Activated T-helper 1 cell treated with anti-CD3 and anti-CD28 coated beads, Interleukin-12 subunit alpha, Interleukin-12 subunit beta, Interleukin-2, Interleukin-4 antibody, amounts not matched to agents 30 ng/mL and 10 ng/mL and 1 ng/mL, durations not matched to agents 14 hours and 24 hours and 36 hours (primary cell): ENCODE measurements at places on chromosomes 2 and 18.

DNA sequence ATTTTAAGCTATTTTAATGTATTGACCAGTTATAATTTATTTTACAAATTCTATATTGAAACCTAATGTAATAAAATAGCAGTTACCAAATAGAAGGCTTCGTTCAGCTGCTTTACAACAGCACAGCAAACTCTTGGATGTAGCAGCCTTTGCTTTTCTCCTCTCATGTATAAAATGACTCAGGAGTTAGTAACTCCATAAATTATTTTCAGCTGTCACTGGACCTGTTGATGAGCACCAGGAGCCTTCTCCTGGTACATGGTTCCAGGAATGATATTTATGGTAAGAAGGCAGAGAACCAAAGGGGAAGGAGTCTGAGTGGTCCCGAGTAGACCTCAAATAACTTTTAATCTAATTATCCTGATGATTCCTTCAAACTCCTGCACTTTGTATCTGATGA, 256.4 kb upstream of the NETO1 start:
- no peak for DNase-seq

GRCh38 chr2:10028988-10029874, 14.1 kb upstream of the KLF11 start:
- DNase-seq, result peak; percentile 53

- no peak for DNase-seq
Observed at GRCh38 chr2:211033765-211034164, 477.4 kb downstream of the CPS1 start.

DNA sequence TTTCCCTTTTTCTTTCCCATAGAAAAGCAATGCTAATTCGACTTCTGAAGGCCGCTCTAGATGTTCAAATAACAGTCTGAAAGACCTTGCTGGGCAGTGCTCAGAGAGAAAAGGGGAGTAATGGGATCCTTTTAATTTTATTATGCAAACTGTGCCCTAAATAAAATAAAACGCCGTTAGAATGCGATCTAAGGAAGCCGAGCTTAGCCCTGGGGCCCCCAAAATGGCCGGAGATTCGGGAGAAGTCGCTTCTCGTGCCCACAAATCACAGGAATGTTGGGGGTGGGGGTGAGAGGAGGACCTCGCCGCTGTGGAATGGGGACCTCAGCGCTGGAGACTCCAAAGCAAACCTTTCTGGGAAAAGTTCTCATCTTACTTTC, 8.4 kb upstream of the POU3F3 start:
- no peak for DNase-seq

DNA sequence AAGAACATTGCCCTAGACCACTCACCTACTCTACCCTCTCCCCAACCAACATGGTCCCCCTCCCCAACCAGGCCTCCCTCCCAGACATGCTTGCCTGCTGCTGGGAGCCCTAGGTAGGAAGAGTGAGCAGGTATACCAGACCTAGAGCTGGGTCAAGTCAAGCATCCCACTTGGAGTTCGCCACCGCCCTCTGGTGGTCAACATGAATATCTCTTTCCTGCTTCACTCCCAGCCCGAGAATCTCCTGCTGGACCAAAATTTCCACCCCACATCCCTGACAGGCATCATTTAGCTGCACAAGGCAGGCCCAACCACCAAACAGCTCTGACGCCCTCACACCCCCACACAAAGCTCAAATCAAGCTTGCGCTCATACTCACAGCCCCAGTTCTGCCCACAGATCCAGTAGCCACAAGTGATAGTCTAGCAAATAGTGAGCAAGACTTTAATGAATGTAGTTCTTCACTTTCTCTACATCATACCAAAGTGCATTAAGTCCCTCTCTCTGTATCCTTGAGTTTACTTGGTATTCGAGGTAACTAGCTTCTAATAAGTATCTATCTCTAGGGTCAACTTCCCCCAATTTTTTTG, 116.0 kb downstream of the TNS1 start:
- DNase-seq, result peak; percentile 33

DNA sequence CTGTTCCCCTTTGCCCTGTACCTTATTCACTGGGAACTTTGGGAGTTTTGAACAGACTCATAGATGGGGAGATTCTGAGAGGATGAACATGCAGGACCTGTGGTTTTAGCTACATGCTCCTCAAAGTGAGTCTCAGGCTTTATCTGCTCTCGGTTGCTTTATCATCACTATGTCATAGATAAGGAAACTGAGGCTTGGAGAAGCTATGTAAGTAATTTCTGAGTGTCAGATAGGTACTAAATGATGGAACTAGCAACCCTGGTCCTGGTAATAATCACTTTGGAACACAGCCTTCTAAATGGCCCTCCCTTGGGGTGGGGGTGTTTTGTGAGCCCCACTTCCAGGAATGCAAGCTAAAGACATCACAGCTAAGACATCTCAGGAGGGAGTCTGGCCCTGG, 186.2 kb upstream of the MEX3C start:
- DNase-seq, result no peak

DNA sequence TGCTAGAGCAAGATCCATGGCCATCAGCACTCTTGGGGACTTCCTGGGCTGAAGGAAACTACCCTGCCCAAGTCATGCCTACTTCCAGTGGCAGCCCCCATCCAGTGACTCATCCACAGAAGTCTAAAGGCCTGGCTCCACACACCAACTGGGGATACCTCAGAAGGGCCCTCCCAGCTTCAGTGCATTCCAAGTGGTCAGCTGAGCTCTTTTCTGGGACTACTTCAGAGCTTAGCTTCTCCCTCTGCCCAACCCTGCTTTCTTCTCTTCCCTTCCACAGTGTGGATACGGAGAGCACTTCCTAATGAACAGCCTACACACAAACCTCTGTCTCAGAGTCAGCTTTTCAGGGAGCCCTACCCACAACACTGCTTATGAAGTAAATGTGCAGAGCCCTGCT, 66.5 kb downstream of the CLHC1 start:
- no peak for DNase-seq

DNA sequence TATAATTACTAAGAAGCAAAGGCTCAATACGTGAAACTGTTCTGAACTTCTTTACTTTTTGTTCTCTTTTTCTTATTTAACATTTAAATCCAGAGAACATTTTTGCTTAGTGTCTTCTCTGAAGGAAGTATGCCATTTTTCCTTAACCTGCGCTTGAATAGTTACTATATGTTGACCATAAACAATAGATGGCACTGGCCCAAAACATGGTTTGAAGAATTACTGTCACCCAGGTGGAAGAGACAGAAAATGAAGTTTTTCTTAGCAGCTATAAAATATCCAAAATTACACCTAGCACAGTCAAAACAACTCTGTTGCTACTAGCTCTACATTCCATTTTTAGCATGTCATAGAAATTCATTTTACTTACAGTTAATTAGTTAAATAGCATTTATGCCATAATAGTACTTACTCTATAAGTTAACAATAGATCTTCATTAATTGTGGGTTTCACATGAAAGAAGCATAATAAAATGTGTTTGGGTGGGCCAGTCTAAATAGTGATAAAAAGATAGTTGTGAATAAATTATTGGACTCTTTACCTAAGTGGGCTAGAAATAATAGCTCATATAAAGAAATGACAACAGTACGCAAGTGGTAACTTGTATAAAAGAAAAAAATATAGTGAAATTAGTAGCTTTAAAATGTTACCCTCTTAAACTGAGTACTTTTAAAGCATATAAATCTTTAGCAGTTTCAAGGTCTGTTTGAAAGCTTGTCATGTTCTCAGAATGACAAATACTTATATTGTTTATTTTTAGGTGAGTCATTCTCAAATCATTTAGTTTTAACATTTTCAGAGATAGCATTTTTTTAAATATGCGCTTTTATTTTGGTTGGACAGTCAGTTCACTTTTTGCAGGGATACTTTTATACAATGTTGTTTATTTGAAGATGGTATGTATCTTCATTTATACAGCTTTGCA, 3.7 kb downstream of the ETAA1 start:
- no peak for DNase-seq

DNA sequence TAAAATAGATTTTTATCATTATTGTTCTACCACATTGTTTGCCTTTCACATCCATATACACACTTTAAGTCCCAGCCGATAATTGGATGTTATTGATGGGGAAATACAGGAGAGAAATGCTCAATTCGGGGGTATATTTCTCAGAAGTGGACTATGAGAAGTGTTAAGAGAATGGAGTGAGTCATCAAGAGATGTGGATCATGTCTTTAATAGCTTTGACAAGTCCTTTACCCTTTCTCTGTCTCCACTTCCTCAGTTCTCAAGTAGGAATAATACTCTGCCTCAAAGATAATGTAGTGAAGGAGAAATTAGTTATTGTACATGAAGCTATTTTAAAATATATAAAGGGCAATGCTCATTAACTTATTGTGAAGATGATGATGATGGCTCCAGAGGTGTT, 1017.6 kb upstream of the PIK3C3 start:
- DNase-seq, result no peak

- no peak for DNase-seq
Observed at GRCh38 chr18:57854726-57855125, 51.6 kb upstream of the ATP8B1 start.

DNA sequence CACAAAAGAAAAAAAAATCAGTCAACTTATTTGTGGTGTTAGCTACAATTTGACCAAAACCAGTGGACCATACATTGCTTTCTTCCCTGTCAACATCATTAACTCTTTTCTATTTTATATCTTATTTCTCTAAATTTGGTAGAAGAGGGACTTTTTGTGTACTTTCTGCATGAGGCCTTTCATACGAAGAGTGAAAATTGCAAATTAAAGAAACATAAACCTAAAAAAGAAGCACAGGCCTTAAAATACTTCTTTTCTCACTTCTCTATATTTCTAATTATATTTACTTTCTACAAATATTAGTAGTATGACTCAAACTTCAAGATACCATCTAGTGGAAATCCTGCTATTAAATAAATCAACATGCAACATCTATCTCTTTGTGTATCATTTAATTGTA, 1073.4 kb upstream of the ZEB2 start:
- no peak for DNase-seq

DNA sequence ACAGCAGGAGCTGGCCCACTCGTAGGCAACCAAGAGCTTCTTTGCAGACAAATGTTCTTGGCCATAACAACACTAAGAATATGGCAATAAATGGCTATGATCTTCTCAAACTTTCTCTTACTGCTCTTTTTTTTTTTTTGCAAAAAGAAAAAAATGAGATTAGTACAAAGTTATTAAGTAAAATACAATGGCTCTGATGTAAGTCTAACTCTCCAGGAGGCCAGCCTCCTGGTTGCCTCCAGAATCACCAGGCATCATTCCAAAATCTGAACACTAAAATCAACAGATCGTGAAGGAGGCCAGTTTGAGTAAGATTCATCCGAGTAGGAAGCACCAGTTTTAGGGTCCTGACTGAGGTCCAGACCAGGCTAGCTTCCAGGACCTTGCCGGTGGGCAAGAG, 20.8 kb upstream of the FIGN start:
- no peak for DNase-seq

DNA sequence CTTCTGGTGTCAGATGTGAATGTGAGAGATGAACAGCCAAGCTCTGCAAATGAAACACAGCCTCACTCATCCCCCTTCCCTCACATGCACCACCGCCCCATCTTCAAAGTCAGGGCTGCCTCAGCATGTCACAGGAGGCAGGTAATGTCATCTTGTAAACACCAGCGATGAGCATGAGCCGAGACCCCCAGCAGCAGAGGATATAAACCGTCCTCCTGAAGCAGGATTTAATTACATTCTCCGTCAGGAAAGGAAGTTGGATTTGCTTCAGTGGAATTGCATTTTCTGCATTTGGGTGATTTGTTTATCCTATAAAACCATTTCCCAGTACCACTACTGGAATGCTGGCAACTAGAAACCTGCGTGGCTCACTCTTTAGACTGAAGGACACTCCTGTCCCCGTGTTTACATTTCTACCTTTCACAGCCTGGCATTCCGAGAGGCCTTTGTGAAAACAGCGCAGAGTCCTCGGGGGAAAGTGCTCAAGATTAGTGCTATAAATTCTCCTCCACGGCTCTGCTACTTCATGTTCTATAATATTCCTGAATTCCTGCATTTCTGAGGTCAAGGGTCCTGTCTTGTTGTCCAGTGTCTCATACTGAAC, 619.2 kb downstream of the IRS1 start:
- no peak for DNase-seq

- DNase-seq, result no peak
Observed at GRCh38 chr2:199926806-199927205, 15.7 kb downstream of the C2orf69 start.

- no peak for DNase-seq
Observed at GRCh38 chr2:127428815-127429109, 10.5 kb downstream of the PROC start.

DNA sequence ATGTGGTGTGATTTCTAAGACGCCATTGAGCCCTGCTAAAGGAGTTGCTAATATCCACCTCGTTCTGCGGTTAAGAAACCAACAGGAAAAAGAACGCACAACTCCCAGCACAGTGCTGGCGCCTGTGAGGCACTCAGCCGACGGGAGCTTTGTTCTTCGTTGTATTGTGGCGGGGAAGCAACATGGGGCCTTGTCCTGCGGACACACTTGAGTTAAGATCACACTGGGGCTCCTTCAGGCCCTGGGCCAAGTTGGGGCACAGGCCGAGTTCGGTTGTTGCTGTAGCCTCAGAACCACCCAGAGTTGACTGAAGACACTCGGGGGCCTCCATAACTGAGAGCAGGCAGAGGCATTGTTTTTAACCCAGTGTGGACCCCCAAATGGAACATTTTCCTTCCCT, 30.6 kb upstream of the CD8A start:
- no peak for DNase-seq

DNA sequence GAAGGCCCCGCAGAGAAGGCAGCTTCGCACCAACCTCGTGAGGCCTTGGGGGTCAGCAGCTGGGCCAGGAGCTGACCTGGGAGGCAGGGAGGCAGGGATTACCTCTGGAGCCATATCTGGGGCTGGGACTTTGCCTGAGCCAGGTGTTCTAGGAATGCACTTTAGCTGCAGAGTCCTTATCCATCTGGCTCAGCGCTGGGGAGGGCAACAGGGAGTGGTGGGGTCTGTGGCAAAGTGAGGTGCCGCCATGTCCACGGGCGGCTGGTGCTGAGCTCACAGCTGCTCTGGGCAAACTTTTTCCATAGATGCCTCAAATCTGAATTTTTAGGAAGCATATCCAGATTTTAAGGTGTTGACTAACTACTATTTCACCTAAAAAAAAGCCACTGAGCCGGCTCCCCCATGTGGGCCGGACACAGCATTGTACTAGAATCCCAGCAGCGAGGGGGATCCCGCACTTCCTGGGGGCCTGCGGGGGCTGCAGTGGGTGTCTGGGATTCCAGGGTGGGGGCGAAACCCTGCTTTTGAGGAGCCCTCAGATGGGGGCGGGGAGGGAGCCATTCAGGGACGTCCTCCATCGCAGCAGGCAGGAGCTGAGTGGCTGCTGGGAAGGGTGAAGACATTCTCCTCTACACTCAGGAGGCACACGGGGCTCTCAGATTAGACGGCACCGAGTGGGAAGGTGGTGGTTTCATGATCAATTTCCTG, 34.6 kb downstream of the RTP5 start:
- DNase-seq, result no peak

GRCh38 chr2:218517434-218518206, 50.5 kb downstream of the USP37 start:
- DNase-seq, result no peak

GRCh38 chr18:50855976-50856757, 22.8 kb upstream of the ME2 start:
- DNase-seq, result no peak

DNA sequence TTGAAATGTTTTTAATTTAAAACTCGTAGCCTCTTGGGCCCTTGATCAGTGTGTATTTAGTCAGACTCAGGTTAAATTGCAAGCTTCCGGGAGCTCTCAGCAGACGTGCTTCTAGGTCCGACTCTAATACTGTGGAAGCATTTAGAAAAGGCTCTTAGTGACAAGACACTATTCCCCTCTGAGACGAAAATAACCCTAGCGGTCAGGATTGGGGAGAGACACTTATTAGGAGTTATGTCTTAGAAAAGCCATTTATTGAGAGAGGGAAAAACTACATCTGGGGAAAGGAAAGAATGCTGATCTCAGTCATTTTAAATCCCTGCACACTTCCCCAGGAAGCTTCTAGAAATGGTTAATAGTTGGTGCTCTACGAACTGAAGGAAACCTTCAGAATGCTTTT, 110.5 kb upstream of the NCK2 start:
- DNase-seq, result no peak
